ENCODE measurements at places on chromosomes 6 and 20.
A peak's percentile ranks its signal among the peaks of the same experiment; 100 is the strongest.

GRCh38 chr20:658731-659291 is 5.8 kb upstream of the SRXN1 start:
- DNase-seq = no peak

DNA sequence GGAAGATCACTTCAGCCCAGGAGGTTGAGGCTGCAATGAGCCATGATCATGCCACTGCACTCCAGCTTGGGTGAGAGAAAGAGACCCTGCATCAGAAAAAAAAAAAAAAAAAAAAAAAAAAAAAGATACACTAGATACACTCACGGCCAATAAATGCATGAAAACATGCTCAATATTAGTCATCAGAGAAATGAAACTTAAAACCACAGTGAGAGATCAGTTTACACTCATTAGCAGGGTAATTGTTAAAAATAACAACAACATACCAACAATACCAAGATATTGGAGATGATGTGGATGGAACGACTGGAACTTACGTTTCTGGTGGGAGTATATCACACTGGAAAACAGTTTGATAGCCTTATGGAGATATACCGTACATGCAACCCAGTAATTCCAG is 29.9 kb downstream of the HS3ST5 start:
- peak; percentile 9 for DNase-seq

- no peak for DNase-seq
These were observed 215.5 kb downstream of the PREX1 start for GRCh38 chr20:48612335-48612734.

DNA sequence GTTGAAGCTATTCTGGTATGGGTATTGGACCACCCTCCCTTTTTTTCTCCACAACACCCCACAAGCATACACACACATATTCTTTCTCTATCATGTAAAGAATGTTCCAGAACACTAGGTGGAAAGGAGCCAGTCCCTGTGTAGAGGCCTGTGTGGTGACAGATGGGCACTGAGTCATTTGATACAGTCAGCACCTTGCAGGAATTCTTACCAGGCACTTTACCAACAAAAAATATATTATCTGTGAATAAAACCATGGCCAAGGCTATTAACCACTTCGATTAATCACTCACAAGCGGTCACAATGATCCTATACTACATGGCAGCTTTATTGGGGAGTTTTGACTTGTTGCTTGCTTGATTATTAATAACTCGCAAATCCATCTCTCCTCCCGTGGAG is 149.5 kb downstream of the BFSP1 start:
- peak; percentile 20 for DNase-seq

DNA sequence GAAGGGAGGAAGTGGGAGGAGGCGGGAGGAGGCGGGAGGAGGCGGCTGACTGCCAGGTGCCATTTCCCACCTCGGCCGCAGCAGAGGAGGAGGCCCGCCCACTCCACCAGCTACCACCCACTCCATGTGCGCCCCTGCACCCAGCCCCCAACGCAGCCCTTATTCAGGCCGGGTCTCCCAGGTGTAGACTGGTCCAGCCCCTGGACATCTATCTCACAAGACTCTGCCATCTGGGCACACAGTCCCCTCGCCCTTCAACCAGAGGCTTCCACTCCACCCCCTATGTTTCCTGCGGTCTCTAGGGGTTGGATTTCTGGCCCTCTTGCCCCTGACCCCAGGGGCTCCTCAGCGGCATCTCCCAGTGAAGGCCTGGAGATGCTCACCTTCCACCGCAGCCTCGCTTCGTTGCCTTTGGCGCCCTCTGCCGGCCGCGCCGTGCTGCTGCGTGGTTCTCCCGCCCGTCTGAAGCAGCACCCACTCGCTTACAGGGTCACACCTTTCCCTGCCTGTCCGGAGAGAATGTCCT is 32.6 kb upstream of the FAM83D start:
- DNase-seq = peak; percentile 42

DNA sequence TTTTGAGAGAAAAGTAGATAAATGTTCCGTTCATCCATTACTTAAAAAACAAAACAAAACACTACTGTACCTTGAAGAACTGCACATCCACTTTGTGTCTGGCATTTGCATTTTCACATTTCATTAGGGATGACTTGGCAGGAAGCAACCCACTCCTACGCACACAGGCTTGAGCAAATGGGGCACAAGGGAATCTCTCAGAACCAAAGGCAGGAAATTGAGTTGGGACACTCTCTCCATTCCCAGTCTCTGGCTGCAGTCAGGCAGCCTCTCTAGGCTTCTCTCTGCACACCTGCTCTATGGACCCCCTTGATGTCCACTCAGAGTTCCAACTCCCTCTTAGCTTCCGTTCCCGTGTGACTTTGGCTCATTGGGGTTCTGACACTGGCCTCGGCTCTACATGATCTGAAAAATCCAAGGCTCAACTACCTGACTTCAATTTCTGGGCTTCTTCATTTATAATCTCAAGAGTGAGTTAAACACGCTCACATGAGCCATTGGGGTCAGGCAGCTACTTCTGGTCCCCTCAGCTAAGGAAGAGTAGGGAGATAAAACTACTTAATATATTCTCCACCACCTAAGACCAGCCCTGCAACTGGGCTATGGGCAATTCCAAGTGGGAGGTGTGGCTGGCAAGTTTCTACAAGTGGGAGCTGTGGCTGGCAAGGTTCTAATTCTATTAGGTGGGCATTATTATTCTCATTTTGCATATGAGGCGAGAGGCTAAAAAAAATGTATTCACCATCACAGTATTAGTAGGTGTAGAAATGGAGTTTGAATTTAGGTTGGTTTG is 251.9 kb downstream of the SOD2 start:
- no peak for DNase-seq

- DNase-seq = peak; percentile 55
These were observed 84.9 kb downstream of the FBXO5 start for GRCh38 chr6:152897807-152898399.

DNA sequence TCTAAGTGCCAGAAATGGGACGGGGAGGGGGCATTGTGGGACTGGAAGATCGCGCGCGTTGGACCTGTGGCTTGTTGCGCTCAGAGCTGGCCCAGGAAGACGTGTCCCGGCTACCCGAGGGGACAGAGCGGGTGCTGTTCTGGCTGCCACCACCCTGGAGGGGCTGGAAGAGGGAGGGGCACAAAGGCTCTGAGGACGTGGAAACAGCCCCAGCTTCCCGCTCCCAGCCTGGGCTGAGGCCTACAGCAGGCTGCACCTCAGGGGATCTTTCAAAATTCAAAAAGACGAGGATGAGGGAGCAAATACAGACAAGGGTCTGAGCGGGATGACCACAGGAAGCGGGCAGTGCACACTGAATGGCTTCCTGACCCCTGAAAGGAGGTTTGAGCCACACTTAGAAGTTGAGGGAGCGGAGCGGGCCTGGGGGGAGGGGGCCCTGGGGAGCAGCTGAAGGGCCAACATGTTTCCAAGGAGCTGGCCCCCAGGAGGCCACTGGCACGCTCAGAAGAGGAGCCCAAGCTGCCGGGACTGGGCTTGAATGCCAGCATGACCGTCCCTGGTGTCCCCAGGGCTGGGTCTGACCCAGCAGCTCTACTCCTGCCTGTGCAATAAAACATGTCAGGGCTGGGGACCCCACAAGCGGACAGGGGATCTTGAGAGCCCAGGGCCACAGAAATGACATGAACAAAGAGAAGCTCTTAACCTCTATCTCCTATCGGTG is 1.3 kb downstream of the OXT start:
- no peak for DNase-seq

GRCh38 chr6:155154158-155154830 is 109.5 kb upstream of the CLDN20 start:
- DNase-seq = peak; percentile 92

DNA sequence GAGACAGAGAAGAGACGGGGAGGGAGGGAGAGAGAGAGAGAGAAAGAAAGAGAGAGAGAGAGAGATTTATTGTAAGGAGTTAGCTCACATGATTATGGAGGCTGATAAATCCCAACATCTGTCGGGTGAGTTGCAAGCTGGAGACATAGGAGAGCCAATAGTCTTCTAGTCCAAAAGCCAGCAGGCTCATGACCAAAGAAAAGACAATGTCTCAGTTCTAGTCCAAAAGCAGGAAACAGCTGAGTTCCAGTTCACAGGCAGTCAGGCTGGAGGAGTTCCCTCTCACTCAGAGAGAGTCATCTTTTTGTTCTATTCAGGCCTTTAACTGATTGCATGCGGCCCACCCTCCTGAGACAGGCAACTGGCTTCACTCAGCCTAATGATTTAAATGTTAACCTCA is 416.6 kb downstream of the PREX1 start:
- DNase-seq = no peak

GRCh38 chr20:18904624-18905023 is 91.0 kb downstream of the SCP2D1 start:
- DNase-seq = peak; percentile 12

GRCh38 chr6:55916188-55916587 is 40.8 kb upstream of the BMP5 start:
- DNase-seq = peak; percentile 86

DNA sequence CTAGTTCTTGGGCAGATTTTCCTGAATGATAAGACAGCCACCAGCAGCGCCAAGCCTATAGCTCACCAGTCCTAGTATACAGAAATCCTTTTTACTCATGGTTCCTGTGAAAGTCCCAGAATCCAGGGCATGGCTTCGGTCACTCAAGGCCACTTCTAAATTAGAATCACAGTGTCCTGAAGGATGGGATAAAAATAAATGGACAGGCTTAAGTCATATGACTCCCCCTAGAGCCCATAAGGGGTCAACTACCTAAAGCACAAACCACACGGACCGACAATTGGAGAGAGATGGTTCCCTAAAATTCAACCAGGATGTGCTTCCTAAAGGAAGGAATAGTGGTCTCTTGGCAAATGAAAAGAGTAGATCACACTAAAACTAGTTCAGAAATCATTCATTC is 404.1 kb upstream of the PLCB4 start:
- DNase-seq = peak; percentile 12

DNA sequence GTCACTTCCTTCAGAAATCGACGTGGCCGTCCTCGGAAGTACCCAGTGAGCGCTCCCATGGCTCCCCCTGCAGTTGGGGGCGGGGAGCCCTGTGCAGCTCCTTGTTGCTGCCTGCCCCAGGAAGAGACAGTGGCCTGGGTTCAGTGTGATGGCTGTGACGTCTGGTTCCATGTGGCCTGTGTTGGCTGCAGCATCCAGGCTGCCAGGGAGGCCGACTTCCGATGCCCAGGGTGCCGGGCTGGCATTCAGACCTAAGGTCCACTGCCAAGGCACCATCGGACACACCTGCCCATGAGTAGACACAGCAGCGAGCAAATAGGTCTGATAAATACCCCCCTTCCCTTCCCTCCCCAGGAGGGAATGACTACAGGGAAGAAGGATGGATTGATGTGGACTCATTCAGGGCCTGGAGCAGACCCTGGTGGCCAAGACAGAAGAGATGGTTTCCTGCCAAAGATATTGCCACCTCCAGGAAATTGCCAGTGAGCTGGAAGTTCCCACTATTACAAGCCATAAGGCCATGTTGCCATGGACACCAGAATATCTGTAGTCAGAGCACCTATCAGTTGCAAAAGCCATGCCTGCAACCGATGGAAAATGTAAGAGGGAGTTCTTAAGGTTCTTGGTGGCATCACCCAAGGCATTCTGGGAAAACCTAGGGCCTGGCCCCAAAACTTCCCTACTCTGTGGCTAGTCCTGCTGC is 4.2 kb downstream of the TCF19 start:
- DNase-seq = no peak

DNA sequence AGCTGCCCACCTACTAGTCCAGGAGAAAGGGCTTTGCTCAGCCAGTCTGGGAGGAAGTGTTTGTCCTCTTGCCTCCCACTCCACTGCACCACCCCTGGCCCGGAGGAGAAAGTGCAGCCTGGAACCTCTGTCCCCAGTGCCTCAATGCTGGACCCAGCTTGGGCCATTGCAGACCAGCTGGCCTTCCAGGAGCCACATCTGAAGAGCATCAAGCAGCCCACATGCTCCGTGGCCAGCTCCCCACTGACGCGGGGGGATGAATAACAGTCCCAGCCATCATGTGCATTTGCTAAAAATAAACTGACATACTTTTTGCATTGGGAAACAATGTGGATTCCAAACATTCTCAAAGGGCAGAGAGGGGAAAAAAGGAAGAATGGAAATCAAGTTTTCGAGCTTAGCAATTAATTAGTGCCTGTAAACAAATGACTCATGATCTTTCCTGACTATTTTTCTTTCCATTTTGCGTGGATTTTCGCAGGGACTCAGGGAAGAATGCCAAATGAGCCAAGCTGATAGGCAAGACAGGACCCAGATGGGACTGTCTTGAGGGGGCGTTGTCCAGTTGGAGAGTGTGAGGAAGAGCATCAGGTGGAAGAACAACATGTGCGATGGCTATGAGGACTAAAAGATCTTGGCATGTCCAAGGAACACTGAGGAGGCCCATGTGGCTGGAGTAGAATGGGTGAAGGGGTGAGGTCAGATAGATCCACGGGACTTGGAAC is 34.1 kb downstream of the CEBPB start:
- DNase-seq = peak; percentile 93

GRCh38 chr6:137358273-137358672 is 135.9 kb downstream of the OLIG3 start:
- DNase-seq = no peak

Data from M059J (cell line).